Activated T-helper 9 cell treated with anti-CD3 and anti-CD28 coated beads, Interleukin-2, amount 50 U/mL, for 16 hours (primary cell): ENCODE measurements at places on chromosomes 4 and X.

- DNase-seq = no peak
Observed at GRCh38 chrX:47518144-47518543, 35.1 kb upstream of the ZNF41 start.

- no peak for DNase-seq
Observed at GRCh38 chr4:93355411-93355810, 473.1 kb upstream of the ATOH1 start.

DNA sequence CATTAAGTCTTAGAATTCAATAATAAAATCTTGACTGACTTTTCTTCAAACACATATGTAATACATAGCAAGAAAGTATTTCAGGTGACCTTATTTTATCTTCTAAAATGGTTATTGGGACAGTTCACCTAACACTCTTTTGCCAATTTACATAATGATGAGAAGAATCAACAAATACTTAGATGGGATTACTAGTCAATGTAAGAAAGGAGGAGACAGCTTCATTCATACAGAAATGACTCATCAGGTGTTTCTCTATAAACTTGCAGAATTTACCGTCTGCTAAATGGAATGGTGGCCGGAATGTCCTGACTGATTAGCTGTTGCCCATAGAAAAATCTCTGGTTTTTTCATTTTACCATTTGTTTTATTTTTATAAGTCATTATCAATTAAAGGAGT lies 115.0 kb upstream of the ETNPPL start:
- DNase-seq = no peak

DNA sequence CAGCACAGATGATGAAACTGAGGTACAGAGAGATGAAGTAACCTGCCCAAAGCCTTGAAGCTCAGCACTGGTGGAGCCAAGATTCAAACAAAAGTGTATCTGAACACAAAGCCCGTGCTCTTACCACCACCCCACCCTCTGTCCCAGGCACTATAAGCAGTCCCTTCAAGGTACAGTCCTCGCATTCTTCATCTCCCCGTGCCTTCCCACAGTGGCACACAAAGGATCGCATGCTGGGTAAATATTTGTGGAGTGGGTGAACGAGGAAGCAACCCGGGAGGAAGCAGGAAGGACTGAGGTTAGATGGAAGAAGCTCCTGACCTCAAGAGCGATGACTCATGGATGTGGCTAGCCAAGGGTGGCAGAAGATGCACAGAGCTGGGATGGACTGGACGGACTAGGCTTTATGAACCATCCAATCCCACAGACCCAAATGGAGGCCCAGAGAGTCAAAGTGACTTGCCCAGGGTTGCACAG lies 18.4 kb downstream of the IQSEC2 start:
- DNase-seq = no peak

- no peak for DNase-seq
Observed at GRCh38 chr4:146329050-146329716, 114.8 kb downstream of the REELD1 start.

- no peak for DNase-seq
Observed at GRCh38 chr4:38254825-38255224, 294.6 kb downstream of the PTTG2 start.

DNA sequence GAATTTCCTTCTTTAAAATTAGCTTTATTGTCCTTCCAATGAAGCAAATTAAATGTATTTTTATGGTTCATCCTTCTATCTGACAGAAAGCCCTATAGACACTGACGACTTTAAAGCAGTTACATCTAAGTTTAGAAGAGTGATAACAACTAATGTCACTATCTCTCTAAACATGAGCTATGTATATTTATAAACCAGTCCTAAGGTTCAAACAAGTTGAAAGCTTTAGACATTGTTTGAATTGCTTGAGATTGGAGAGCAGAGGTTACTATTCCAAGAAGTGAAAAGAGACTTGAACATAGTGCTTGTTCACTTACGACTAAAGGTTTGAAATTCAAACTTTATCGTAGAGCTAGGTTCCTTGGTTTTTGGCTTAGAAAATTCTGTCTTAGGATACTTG lies 30.2 kb upstream of the EIF1AX start:
- no peak for DNase-seq

GRCh38 chr4:56728512-56728911 lies 47.4 kb upstream of the HOPX start:
- DNase-seq = no peak

DNA sequence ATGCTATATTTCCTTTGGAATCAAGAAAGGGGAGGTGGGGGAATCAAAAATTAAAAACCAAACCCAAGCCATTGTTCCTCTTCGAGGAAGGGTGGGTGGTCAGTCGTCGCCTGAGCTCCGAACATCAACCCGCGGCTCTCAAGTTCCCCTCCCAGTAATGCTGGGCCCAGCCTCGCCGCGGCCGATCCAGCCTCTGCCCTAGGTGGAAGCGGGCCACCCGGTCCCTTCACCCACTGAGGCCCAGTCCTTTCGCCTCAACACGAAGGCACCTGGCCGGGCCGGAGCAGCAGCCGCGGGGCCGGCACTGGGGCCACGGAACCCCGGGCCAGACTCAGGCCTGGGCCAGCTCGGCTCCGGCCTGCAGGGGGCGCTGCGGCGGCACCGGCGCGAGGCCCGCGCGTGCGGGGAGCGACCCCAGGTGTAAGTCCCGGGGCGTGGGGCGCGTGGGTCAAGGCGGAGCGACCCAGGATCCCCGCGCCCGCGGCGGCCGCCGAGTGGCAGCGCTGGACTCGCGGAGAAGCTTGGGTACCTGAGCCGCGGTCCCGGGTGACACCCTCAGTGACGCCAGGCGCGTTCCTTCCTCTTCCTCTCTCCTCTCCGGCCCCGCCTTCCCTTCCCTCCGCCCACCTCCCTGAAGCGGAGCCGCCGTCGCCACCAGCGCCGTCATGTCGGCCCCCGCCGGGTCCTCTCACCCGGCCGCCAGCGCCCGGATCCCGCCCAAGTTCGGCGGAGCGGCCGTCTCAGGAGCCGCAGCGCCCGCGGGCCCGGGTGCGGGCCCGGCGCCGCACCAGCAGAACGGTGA lies at the start of gene SEC24B:
Gene SEC24B, plus strand, starts transcription at position 611 of the 802 bp plus-strand sequence. Its CDS starts 55 bp downstream, at position 666.
- DNase-seq = peak; percentile 84

GRCh38 chrX:29662101-29662500 lies 553.3 kb upstream of the MAGEB2 start:
- DNase-seq = no peak

DNA sequence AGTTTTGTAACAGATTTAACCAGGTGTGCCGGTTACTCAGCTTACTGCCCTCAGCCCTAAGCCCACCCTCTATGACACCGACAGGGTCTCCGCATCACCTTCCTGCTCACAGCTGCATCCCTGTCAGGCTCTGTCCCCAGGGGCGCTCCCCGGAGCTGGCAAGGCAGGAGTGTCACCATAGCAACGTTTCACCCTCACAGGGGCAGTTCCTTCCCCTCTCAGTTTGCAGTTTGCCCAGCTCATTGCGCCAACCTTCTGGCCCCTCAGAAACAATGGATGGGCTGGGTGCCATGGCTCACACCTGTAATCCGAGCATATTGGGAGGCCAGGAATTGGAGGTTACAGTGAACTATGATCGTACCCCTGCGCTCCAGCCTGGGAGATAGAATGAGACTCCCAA lies 42.6 kb downstream of the RGS12 start:
- no peak for DNase-seq

DNA sequence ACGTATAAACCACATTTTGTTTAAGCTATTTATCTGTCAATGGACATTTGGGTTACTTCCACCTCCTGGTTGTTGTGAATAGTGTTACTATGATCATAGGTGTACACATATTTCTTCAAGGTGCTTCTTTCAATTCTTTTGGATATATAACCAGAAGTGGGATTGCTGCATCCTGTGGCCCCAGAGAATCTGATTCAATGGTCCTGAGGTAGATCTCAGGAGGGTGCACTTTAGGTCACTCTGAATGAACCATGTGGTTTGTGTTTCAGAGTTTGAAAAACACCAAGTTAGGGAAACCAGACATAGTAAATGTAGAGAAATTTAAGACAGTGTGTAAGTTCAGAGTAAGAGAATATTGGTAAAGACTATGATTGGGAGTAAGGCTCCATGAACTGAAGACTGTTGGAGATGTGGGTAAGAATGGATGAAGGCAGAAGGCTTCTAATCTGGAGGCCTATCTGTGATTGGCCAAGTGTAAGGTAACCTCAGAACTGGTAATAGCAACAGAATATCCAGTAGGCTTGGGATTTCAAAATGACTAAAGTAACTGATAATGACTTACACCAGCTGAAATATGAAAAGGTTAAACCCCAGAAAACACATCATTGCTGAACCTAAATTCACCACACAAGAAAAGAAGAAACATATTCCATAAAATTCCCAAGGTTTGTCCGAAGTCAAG lies 236.9 kb downstream of the CAMK2D start:
- DNase-seq = no peak

DNA sequence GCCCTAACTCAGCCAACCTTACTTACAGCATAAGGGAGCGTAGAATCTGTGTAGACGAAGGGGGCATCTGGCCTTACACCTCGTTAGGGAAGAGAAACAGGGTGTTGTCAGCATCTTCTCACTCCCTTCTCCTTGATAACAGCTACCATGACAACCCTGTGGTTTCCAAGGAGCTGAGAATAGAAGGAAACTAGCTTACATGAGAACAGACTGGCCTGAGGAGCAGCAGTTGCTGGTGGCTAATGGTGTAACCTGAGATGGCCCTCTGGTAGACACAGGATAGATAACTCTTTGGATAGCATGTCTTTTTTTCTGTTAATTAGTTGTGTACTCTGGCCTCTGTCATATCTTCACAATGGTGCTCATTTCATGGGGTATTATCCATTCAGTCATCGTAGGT lies 14.6 kb downstream of the PLP1 start:
- DNase-seq = no peak

DNA sequence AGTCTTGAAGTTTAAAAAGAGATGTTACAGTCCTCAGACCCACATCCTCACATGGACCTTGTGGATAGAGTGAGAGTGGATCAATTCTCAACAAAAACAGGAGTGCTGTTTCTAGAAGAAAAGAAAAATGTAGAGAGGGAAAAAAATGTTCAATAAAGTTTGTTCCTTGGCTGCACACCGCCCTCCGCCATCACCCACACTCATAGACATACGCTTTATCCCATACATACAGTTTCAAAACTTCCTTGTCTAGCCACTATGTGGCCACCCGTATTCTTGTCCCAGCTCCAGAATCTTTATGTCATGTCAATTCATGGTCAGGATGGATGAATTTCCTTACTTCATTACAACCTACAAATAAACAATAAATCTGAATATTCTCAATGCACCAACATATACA lies 23.5 kb upstream of the ELF2 start:
- no peak for DNase-seq

DNA sequence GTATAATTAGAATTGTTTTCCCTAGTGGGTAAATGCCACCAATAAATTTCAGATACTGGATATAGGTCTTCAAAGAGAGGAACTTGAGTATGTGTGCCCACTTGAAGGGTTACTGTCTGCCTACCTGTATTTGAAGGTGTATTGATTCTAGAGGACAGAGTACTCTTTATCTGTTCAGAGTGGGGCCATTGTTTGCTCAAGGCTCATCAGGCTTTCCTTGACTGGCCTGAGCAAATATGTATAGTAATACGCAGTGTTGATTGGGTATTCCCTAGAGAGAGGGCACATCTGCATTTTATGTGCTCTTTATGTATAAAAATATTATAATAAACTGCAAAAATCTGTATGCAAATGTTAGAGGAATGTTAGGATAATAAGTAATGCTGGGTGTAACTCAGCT lies 23.7 kb downstream of the RP2 start:
- no peak for DNase-seq

GRCh38 chr4:15912236-15912635 lies 26.3 kb downstream of the FGFBP1 start:
- DNase-seq = no peak

- no peak for DNase-seq
Observed at GRCh38 chr4:16192631-16193518, 33.4 kb downstream of the TAPT1 start.
